ENCODE measurements at places on chromosomes 11 and 22.
A peak's percentile ranks its signal among the peaks of the same experiment; 100 is the strongest.

DNA sequence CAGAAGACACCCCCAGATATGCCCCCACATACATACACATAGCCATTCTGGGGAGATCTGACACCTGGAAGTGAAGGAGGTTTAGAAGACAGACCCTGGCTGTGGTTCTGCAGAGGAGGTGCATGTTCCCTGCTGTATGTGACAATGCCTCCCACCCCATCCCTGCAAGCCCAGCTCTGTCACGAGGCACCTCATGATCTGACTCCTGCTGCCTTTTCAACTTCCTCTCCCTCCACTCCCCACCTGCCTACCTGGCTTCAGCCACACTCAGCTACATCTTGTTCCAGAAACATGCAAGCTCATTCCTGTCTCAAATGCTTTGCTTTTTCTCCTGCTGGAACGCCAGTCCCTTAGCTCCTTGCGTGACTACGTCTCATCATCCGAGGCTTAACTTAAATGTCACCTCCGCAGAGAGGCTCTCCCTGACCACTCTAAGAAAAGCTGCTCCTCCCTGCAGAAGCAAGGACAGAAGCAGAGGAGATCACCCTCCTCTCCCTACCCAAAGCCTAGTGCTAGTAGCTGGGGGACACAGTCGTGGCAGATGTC is 114.5 kb downstream of the FEZ1 start:
- DNase-seq, result no peak

GRCh38 chr11:30786256-30787110 is 200.3 kb upstream of the MPPED2 start:
- DNase-seq, result no peak

- DNase-seq, result no peak
Observed at GRCh38 chr11:89405629-89406028, 85.5 kb downstream of the NOX4 start.

- no peak for DNase-seq
Observed at GRCh38 chr11:115379528-115379927, 124.7 kb downstream of the CADM1 start.

- DNase-seq, result no peak
Observed at GRCh38 chr22:23013612-23014011, 56.7 kb upstream of the GNAZ start.

GRCh38 chr11:72730737-72731136 is 21.5 kb downstream of the ARAP1 start:
- DNase-seq, result no peak

GRCh38 chr11:74025467-74026166 is 16.7 kb upstream of the UCP3 start:
- DNase-seq, result no peak

GRCh38 chr11:84720706-84721402 is 906.3 kb downstream of the DLG2 start:
- DNase-seq, result no peak

DNA sequence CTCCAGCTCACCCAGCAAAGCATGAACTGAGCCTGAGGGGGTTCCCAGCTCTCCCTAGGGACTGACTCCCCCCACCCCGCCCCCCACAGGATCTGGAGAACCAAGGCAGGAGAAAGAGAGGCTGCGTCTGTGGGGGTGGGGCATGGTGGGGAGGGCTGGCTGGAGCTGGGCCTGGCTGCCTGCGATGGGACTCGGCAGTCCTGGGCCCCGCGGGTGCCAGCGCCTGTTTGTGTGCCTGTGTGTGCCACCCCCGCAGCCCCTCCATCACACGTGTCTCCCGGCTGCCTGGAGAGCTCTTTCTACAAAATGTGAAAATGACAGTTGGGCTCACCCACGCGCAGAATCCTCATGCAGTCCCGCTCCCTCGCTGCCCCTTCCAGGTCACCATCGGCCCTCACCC is 46.8 kb downstream of the CACNA1I start:
- no peak for DNase-seq

GRCh38 chr11:34406413-34406812 is 32.3 kb upstream of the CAT start:
- no peak for DNase-seq

DNA sequence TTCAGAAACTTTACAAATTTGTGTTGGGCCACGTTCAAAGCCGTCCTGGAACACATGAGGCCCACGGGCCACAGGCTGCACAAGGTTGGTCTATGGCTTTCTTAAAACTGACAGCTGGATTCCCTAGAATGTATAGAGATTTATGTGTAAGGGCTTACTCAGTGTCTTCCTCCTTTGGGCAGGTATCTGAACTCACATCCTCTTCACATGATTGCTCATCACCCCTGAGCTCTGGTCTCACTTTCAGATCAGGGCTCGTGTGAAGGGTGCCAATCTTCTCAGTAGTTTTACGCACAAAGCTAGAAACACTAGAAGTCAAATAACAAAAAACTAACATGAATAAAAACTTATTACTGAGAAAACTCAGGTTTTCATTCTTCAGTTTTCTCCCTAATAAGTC is 27.1 kb downstream of the HPS5 start:
- DNase-seq, result no peak

GRCh38 chr22:43301866-43302265 is 41.3 kb downstream of the SCUBE1 start:
- DNase-seq, result no peak

DNA sequence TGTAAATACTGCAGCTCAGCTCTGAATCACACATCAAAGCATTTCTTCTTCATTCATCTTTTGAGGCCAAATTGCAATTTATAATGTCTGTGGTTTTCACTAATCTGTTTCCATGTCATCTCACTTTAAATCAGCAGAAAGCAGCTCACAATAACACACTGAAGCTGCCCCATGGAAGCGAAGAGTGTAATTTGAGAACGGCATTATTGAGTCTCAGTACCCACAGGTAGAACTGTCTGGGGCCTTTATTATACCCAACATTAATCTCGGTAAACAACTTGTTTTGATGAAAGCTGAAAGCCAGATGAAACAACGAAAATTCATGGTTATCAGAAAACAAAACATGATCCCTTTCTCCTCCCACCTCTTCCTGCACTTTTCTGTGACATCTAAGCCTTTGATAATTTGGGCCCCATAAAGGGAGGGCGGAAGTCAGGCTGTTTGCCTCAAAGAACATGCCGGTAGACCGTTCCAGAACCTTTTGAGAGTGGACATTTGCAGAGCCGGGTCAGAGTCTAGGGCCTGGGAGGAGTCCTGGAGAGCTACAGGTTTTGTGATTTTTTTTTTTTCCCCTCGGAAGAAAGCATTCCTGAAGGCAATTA is 68.2 kb upstream of the SESN3 start:
- DNase-seq, result no peak

DNA sequence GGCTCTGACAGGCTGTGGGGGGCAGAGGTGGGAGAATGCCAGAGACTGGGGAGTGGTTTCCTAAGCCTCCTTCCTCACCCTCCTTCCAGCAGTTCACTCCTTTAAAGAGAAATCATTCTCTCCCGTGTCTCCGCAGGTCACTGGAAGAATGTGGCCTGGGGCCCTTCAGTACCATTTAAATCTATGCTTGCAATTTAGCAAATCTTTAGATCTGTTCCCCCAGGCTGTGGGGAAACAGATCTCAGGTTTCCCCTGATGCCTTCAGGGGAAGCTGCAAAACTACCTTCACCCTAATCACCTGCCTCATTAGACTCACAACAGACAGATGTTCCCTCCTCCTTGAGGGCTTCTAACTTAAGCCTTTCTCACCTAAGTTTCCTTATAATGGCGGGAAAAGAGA is 55.3 kb downstream of the KIRREL3 start:
- DNase-seq, result no peak

DNA sequence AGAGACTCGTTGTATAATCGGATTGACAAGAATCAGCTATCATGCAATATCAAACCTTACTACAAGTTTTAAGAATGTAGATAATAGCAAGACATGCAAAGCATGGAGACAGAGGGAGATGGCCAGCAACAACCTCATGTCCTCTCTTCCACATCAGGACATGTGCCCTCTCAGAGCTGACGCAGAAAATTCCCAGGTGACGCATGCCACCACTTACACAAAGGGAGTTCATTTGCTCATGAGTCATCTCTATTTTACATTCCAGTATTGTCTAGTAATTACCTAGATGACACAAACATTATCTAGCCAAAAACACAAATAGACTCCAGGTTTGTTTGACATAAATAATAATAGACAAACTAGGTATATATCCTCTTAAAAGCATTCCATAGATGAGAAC is 38.1 kb upstream of the OPCML start:
- no peak for DNase-seq

GRCh38 chr22:36775586-36775963 is 344 bp downstream of the IFT27 start:
- no peak for DNase-seq

- DNase-seq, result no peak
Observed at GRCh38 chr11:67636962-67637361, 2.6 kb downstream of the TBX10 start.

DNA sequence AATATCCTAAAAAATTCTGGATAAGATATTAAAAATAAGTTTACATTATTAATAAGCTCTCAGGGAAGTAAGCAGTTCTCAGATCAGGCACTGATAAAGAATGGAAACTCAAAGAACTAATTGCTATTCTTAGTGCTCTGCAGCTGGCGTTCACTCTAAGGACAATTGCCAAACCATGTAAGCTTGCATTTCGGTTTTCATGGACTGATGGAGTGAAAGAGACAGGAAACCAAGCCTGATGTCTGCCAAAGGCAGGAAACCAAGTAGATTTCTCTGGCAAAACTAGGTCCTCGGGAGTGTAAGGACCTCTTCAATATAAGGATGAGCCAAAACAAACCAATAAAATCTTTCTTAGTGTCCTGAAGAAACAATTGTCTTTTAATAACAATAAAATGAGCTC is 355.2 kb downstream of the RAB38 start:
- no peak for DNase-seq

- DNase-seq, result no peak
Observed at GRCh38 chr11:3942160-3942955, 86.9 kb downstream of the STIM1 start.

DNA sequence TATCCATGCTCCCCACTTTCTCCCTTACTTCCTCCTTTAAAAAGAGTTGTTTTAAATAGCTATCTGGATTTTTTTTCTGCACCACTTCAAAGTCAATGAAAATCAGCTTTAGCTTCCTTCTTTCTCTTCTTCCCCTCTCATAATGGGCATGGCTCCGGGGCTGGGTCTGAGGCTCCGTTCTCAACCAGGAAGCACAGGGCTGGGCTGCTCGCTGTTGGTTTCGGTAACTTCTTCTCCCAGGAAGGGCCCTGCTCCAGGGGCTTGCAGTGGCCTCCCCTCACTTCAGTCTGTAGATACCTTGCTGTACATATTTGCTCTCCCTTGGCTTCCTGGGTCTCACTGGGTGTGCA is 23.8 kb downstream of the MICAL2 start:
- no peak for DNase-seq

DNA sequence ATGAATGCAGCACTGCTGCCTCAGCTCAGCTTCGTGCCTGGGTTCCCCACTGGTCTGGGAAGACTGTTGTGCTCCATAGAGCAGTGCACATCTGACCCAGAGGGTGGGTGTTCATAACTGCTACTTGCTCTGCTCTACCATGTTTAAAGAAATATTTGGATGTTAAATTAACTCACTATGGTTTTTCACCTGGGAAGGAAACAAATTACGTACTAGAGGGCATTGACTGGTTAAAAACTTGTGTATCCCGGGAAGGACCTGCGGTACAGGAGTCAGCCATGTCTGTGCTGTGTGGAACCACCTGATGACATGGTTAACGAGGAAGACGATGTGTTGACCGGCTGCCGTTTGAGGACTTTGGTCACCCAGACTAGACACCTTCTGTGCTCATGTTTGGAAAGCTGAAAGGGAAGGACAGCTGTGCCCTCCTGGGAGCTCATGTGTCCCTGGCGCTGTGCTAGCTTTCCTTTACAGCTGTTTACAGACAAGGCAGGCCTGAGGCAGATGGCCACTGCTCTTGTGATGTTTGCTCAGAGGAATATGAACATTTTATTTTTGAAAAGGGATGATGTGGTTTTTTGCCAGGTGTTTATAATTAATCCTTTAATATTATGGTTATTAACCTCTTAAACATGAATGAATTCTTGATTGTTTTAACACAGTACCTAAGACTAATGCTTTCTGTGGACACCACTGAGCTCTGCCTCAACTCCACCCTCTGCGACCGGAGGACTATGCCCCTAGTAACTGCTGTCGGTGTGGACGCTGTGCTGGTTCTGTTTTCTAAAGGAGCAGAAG is 14.3 kb upstream of the AIFM3 start:
- DNase-seq, result no peak

DNA sequence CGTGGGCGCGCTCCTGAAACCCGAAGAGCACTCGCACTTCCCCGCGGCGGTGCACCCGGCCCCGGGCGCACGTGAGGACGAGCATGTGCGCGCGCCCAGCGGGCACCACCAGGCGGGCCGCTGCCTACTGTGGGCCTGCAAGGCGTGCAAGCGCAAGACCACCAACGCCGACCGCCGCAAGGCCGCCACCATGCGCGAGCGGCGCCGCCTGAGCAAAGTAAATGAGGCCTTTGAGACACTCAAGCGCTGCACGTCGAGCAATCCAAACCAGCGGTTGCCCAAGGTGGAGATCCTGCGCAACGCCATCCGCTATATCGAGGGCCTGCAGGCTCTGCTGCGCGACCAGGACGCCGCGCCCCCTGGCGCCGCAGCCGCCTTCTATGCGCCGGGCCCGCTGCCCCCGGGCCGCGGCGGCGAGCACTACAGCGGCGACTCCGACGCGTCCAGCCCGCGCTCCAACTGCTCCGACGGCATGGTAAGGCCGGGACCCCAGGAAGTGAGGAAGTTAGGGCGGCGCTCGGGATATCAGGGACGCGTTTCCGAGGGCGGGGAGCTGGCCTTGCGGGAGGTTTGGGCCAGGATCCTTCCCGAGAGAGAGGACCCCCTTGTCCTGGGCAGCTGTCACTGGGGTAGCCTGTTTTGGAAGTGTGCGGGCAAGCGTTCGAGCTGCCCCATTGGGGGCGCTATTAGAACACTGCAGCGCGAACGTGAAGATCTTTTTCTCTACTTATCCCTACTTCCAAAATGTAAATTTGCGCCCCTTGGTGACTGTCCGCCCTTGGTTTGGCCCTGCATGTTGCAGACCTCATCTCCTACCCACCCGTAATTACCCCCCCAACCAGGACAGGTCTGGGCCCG is 796 bp downstream of the MYOD1 start:
- DNase-seq, result peak; percentile 26

DNA sequence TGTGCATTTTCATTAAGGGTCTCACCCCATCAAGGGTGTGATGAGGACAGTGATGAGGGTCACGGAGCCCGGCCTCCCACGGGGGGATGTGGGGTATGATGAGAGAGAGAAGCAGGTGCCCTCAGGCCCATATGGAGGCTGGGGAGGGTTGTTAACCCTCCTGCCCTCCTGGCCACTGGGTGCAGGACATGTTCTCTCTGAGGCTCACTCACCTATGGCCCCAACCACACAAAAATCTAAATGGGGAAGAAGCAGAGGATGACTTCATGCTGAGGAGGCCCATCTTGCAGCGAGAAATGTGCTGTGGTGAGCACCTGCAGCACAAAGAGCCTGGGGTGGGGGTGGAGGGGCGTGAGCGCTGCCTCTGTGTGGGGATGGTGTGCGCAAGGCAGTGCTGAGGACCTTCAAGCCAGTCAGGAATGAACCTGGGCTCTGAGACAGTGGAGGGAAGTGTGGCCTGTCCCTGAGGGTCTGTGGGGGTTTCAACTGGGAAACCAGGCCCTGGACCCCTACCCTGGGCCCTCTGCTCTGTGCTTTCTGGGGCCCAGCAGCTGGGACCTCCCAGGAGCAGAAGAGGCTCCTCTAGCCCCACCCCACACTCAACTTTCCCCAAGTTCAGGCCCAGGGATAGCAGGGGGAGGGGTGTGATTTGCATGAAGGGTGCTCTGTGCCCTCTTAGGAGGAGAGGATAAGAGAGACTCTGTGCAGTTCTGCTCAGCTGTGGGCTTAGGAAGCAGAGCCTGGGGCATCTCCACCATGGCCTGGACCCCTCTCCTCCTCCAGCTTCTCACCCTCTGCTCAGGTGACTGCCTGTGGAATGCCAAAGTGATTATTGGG is 43.0 kb upstream of the TOP3B start:
- DNase-seq, result no peak

All from T-helper 2 cell (primary cell).